ENCODE measurements at places on chromosomes 7 and 10. TPM values are rescaled to one million over a fixed set of nuclear protein-coding genes. Genes with fewer than 3 reads are reported as not detected.

Gene ODAD2
- not detected for total RNA-seq

Gene PCLO
- total RNA-seq, result not detected

Gene CALCR
- total RNA-seq, result not detected

Gene TAS2R41
- not detected for total RNA-seq

Gene TEX36
- not detected for total RNA-seq

Gene CRYGN
- total RNA-seq, result 0.13 TPM

Gene IFIT1B
- total RNA-seq, result not detected

Gene TSPAN33
- total RNA-seq, result 1.3 TPM

Gene MOGAT3
- total RNA-seq, result 0.18 TPM

Gene STX1A
- total RNA-seq, result 12.4 TPM

Gene MYL10
- not detected for total RNA-seq

Gene TFEC
- total RNA-seq, result 0.31 TPM

Gene HOXA6
- total RNA-seq, result not detected

Gene ENO4
- total RNA-seq, result not detected

Gene ZSCAN25
- 33.8 TPM for total RNA-seq

Gene SVOPL
- 2.1 TPM for total RNA-seq

Gene MINPP1
- total RNA-seq, result 7.8 TPM

Gene C10orf67
- 0.18 TPM for total RNA-seq

Gene CTTNBP2
- not detected for total RNA-seq

Gene IRF5
- total RNA-seq, result 2.9 TPM

Gene PLEKHS1
- not detected for total RNA-seq

Gene CTAGE8
- total RNA-seq, result 2.1 TPM

Gene FAM241B
- 6.1 TPM for total RNA-seq

Gene HOXA4
- not detected for total RNA-seq

Gene CTAGE4
- total RNA-seq, result 3.5 TPM

Gene CABCOCO1
- total RNA-seq, result not detected
